Cerebellar nuclear complex (tissue), 1 donor: ENCODE measurements at places on chromosomes 4 and X.

DNA sequence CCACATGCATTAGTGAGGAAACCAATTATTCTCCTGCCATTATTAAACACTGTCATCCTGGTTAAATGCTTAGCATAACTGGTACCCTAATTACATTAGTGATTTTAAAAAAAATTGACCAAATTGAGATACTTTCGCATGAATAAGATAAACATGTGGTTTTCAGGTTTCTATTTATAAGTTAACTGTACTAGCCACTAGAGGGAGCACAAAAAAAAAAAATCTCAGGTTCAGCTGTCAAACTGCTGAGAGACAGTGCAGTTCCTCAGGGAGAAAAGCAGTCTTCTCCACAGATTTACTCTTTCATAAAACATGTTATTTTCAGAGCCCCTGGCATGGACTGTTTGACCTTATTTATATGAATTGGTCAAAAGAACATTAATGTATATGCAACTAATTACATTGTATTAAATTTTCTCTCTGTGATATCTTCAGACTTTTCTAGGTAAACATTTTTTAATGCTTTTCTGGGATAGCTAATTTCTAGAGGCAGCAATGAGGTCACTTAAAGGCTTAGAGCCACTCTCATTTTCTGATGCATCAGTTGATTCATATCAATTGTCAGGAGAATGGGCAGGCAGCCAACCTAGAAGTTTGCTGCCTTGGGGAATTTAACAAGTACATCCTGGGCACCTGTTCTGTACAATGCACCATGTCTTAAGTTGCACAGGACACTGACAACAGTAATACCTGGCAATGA, 167.5 kb downstream of the CDS1 start:
- DNase-seq = peak; percentile 57

- no peak for DNase-seq
Measured at GRCh38 chr4:115187136-115187535, 73.7 kb upstream of the NDST4 start.

- no peak for DNase-seq
Measured at GRCh38 chr4:40206426-40206825, 9.6 kb downstream of the RHOH start.

DNA sequence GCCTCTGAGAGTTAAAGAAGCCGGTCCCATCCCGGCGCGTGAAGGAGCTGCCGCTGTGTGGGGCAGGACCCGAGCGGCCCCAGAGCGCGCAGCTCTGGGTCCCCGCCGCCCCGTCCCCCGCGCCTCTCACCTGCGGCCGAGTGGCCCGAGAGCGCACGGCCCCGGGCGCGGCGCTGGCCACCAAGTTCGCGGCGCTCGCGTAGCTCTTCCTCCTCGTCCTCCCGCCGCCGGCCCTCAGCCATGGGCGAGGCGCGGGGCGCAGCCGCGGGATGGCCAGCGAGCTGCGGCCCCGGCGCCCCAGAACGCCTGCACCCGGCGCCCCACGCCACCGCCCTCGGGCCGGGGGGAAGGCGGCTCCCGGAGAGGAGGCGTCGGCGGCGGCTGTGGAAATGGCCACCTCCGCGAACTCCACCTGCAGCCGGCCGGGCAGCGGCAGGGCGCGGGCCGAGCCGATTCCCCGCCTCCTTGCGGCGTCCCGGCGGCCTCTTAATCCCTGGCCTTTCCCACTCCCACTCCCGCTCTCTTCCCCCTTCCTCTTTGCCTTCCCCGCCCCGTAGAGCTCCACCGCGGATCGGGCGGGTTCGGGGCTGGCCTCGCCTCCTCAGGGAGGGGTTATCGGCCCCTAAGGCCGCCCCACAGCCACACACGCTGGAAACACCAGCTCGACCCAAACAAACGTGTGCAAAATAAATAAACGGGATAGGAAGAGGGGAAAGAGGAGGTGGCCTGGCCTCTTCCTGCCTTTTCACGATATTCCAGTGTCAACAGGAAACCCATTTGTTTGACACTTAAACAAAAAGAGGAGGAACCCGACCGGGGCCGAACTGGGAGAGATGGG, at the start of gene SH3D19:
SH3D19 (minus strand) TSS at position 495 of the 838 bp plus-strand sequence; CDS start at position 242, 253 bp downstream.
- no peak for DNase-seq

- no peak for DNase-seq
Measured at GRCh38 chr4:7359400-7360062, 75.2 kb downstream of the PSAPL1 start.

DNA sequence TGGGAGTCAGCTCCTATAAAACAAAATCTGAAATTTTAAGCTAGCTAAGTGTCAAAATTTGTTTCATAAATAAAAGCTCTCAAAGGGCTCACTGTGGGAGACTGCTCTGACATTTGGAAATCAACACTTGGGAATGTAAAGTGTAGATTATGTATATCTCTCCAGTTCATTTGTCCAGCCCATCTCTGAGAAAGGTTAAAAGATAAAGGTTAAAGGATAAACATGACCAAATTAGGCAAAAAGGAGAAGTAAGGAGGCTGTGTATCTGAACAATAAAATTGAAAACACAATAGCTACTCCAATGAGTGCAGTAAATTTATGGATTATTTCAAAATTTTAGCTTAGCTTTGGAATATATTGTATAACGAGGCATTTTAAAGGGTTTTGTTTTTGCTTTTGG, 304.9 kb downstream of the UNC5C start:
- no peak for DNase-seq

DNA sequence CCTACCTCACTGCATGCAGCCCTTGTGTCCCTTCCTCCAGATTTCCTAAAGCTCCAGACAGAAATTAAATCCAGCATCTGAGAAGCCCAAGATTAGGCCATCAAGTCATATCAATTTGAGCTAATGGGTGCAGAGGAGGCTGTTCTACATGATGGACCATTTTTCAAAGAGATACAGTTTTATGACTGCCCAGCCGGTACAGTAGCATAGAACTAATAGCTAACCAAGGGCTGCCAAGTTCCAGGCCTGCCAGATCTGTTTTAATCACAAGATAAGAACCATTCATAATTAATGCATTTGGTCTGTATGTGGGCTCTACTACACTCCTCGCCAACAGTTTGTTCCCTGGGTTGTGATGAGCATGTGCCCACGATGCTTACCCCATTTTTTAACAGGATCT, 73.9 kb upstream of the PLAC1 start:
- no peak for DNase-seq

DNA sequence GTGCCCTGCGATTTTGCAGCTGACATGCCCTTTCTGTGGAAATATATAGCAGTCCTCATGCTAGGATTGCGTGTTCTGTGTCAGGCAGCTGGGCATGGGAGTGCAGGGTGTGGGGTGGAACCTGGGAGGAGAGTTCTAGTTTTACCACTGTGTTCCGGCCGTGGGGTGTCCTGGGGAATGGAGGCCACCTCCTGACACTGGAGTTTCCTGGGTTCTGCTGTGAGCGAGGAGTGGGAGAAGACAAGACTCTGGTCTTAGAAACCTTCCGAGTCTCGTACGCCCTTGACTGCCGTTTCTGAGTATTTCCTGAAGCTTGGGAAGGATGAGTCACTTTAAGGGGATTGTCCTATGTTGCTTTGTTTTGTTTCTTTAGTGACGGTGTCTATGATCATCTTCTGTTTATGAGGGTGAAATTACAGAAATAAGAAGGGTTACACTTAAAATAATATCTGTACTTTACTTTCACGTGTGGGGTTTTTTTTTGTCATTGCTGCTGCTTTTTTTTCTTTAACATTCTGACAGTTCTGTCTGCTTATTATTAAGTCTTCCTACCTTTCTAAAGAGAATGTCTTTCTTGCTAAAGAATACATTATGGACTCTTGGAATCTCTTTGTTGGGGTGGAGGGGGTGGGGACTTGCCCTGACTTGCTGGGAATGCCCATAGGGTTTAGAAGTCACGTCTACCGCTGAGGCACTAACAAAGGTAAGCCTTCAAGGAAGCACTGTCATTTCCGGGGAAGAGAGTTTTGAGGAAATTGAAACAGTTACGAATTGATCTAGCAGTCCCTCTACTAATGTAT, 19.1 kb downstream of the CD99 start:
- DNase-seq = no peak

DNA sequence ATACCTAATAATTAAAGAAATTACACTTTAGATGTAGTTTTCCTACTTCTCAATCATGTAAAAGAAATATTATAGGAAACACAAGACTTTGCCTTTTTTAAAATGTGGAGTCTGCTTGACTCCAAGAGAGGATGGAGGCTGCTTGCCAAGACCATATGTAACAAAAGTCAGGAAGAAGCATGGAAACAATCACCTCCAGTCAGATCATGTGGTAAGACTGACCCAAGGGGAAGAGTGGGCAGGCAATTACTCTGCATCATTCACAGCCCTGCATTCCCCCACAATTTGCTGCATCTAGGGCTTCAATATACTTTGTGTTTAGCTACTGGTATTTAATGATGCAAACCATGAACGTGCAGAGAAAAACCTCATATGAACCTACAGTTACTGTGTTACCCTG, 78.0 kb upstream of the RXFP1 start:
- no peak for DNase-seq

- DNase-seq = no peak
Measured at GRCh38 chrX:123357941-123358340, 173.9 kb downstream of the GRIA3 start.

- DNase-seq = no peak
Measured at GRCh38 chr4:69658133-69658532, 5.1 kb upstream of the UGT2A1 start.

DNA sequence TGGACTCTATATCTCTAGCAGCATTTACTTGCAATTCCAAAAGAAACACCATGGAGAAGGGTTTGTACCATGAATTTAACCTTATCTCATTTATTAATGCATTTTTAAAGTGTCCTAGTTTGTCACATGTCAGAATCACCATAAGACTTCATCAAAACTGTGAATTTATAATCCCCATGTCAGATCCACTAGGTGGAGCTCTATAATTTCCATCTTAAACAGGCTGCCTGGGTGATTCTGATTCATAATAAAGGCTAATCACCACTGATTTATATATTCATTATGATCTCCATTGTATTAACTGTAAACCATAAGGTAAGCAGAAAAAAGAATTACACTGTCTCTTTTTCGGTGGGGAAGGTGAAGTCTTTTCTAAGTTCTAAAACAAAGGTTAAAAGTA, 4.0 kb downstream of the TCEAL2 start:
- DNase-seq = no peak

- DNase-seq = no peak
Measured at GRCh38 chrX:2159393-2159792, 341.4 kb downstream of the DHRSX start.

GRCh38 chr4:68349279-68349648, 626 bp downstream of the YTHDC1 start:
- DNase-seq = no peak

- no peak for DNase-seq
Measured at GRCh38 chr4:15238720-15239119, 189.1 kb upstream of the C1QTNF7 start.

GRCh38 chr4:336099-336892, 1.3 kb upstream of the ZNF141 start:
- DNase-seq = no peak

DNA sequence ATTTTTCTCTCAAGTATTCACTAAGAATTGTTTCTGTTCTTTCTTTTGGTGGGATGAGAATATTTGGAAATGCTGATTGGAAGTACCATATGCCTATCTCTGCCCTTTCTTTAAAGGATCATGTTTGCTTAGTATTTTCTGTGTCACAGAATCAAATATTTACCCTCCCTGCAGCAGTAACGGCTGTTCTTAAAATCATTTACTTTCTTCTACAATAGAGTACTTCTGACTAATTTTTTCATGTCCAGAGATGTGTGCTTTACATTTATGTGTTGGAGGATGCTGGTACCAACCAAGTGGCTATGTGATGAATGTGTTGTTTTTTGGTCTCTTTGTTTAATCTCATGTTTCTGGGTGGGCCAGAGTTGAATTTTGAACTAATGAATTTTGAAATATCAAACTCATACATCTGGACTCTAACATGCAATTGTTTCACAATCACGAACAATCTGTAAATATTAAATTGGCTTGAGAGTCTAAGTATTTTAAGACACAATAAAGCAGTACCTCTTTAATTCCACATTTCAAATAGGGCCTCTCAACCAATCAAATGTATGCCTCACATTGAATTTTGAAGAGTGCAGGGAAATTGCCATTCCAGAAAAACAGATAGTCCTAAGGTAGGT, 59.4 kb upstream of the ARSJ start:
- DNase-seq = no peak

GRCh38 chrX:154800478-154801210, 4.6 kb downstream of the MPP1 start:
- no peak for DNase-seq

DNA sequence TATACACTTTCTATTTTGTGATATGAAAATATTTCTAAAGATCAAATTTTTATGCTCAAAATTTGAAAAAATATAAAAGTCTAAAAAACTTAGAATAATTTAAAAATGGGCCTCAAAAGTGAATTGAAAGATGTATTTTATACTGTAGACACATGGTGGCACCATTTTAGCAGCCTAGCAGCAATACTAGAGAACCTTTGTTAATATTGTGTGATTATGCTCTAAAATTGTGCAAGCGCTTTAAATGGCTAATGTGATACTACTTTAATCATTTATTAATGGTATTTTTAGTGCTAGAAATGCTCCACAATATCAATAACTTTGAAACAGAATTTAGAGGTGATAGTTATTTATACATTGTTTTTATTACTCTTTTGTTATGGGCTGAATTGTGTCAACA, 3.7 kb upstream of the GUF1 start:
- no peak for DNase-seq

GRCh38 chrX:28626515-28626914, 39.3 kb downstream of the IL1RAPL1 start:
- no peak for DNase-seq

GRCh38 chrX:56726605-56727004, 2.4 kb upstream of the NBDY start:
- no peak for DNase-seq

GRCh38 chr4:102439812-102440211, 61.3 kb upstream of the NFKB1 start:
- no peak for DNase-seq
